NCI-H345 (cell line): ENCODE measurements at places on chromosomes 7 and 10.

GRCh38 chr10:108601851-108602250 lies 1321.5 kb downstream of the XPNPEP1 start:
- DNase-seq = no peak

DNA sequence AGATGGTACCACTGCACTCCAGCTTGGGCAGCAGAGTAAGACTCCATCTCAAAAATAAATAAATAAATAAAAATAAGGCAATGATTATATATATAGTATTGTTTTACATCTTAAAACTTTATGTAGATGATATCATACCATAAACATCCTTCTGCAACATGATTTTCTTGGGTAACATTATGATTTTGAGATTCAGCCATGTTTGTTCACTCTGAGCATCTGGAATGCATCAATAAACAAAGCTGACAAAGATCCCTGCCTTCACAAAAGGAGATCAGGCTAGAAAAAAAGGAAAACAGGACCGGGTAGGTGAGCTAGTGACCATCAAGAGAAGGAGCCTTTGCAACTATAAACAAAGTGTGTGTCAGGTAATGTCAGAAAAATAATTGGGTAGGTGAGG lies 31.9 kb upstream of the KAT6B start:
- DNase-seq = no peak

GRCh38 chr10:130631142-130632096 lies 495.2 kb downstream of the GLRX3 start:
- no peak for DNase-seq

- DNase-seq = peak; percentile 25
Measured at GRCh38 chr10:93916257-93917063, 22.7 kb downstream of the SLC35G1 start.

DNA sequence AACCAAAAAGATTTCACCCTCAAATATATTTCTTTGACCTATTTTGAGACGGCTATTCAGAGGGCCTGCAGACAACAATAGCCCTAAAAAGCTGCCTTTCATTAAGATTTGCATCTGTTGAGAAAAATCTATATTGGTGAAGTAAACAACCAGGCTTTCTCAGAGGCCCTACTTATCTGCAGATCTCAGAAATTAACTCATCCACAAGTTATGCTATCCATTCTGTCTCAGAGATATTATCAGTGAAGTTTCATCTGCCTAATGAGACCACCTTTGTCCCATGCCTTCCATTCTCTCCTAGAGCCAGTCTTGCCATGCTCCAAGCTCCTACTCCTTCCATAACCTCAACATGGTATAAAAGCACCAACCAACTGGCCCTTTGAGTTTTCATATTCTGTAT lies 130.3 kb downstream of the CACNA2D1 start:
- no peak for DNase-seq

DNA sequence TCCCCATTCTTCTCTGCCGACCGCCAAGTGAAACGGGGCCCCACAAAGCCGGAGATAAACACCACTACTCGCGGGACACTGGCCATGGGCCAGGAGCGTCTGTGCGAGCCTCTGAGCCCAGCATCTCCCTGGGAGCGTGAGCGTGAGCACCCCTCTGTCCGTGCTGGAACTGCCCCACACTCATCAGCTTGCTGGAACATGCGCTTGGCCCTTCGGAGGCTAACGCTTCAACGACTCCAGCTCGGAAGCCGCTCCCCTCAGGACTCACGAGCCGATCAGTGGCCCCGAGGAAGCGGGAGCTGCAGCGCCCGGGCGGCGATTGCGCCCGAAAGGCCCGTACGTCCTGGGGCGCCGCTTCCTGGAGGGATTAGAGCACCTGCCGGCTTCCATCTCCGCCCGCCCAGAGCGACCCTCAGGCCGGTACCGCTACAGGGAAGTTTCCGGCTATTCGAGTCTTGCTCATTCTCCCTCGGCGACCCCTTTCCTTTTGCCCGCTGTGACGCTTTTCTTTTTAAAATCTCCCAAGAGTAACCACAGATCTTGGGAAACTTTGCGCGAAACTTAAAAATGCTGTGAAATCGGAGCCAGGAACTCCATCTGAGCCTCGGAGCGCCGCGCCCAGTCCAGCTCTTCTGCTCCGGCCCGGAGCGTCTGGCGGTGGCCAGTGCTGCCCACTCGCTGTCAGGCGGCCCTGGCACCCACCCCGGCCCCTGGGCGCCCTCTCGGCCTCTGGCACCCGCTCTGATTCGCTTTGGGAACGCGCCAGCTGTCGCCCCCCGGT lies 1.0 kb downstream of the TLL2 start:
- DNase-seq = no peak

DNA sequence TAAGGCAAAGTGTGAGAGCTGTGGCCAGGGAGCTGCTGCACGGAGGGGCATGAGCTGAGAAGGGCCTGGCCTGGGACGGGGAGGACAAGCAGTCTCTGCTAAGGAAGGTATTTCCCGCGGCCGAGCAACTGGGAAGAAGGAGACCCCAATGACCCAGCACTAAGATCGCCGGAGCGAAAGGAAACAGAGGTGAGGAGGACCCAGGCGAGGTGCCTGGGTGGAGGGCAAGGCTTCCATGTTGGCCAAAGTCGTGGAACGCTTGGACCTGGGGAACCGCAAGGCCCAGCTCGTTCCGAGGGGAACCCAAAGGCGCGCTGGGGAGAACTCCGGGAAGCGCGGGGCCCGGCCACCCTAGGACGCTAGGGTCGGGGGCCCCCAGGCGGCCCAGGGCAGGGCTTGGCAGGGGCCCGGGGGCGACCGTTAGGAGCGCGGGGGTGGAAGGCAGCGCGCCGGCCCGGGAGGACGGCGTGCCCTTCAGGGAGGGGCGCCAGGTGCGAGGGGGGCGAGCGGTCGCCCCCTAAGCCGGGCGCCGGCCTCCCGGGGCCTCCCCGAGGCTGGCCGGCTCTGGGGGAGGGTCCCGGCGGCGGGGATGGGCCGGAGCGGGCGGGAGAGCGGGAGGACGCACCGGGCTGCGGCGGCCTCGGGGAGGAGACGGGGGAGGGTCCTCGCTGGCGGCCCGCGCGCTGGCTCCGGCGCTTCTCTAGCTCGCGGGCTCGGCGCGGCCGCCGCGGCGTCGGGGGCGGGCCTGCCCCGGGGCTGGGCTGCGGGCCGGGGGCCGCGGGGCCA lies 545 bp downstream of the GIGYF1 start:
- DNase-seq = no peak

DNA sequence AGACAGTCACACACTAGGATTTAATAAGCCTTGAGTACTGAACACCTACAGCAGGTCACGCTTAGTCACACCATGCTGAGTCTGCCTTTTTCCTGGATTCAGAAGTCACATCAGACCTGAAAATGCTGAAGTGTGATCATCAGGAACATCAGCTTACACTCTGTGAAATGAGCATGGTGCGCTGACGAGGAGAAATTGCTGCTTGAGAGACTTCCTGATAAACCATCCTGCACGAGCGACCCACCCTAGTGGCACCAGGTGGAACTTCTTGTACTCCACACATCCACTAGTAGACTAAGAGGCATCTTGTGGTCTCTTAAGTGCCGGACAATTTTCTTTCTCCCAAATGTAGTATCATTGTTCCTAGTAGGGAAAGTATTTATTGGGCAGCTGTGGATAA lies 51.8 kb upstream of the MRLN start:
- DNase-seq = no peak

DNA sequence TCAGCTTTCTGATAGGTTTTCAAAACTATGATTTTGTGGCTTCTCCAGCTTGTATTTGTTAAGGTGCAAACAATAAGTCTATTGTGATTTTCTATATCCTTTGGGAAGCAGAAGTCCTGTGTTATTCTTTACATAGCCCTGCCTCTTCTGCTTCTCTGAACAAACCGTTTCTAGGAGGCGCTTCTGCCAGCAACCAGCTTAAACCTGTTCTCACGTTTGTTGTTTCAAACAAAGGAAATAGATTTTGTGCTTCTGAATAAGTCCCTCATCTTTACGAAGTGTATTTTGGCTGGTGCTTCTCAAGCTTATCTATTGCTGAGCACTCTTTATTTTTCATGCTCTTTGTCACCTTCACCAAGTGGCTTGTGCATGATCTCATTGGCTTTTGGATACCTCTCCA lies 61.0 kb downstream of the VTI1A start:
- no peak for DNase-seq

DNA sequence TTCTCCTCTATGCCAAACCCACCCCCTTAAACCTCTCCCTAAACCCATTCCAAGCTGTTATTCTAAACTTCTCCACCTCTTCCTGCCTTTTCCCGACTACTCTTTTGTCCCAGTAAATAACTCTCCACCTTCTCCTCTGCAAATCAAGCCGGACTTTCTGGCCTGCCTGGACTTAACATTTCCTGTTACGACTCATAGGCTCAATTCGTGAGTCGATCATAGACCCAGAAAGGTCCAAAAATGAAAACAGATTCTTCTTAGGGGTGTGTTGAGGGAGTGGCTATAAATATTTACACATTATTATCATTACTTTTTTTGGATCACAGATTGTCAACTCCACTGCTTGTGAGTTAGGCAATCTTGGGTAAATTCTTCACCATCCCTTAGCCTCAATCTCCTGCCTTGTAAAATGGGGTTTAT lies 59.0 kb upstream of the HABP2 start:
- no peak for DNase-seq

DNA sequence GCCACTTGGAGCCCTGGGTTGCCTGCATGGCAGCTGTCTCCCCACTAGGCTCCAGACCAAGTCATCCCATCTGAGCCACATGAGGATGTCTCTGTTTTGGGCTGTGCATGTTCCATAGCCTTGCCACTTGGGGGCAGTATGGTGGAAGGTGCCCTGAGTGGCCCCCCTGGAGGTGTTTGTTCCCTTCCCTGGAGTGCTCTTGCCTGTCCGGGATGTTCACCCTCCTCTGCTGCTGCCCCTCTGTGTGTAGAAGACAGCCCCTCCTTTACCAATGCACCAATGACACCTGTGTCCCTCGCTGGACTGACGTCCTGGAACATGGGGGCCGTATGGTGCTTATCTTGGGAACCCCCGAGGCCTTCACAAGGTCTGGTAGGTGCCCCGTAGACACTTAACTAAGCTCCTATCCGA lies 100.2 kb downstream of the ACTR3B start:
- no peak for DNase-seq

DNA sequence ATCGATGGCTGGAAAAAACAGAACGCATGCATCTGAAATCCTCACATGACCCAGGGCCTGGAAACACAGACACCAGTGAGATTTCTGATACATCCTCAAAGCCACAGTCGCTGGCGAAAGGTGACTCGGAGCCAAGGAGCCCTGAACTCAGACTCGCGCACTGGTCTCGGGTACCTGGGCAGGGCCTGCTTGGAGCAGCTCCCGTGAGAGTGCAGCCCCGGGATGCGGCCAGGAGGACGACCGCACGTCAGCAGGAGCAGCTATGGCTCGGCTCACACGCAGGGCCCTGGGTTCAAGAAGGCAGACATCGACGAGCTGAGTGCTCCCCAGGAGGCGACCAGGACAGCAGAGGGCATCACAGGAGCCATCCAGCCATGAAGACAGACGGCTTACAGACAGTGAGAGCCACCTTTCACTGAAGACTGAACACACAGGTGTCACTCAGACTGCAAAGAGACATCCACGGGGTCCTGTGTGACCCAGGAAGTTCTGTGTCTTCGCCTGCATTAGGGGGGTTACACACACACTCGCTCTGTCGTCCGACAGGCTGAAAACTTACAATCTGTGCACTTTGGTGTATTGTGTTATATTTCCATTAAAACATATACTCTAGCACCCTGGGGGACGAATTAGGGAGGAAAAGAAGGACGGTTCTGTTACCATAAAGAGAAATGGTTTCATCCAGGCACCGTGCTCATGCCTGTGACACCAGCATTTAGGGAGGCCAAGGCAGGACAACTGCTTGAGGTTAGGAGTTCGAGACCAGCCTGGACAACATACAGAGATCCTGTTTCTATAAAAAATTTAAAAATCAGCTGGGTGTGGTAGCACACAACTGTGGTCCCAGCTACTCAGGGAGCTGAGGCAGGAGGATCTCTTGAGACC lies 227.7 kb downstream of the MAD1L1 start:
- no peak for DNase-seq

- peak; percentile 48 for DNase-seq
Measured at GRCh38 chr7:8284606-8285005, 22.6 kb upstream of the ICA1 start.

DNA sequence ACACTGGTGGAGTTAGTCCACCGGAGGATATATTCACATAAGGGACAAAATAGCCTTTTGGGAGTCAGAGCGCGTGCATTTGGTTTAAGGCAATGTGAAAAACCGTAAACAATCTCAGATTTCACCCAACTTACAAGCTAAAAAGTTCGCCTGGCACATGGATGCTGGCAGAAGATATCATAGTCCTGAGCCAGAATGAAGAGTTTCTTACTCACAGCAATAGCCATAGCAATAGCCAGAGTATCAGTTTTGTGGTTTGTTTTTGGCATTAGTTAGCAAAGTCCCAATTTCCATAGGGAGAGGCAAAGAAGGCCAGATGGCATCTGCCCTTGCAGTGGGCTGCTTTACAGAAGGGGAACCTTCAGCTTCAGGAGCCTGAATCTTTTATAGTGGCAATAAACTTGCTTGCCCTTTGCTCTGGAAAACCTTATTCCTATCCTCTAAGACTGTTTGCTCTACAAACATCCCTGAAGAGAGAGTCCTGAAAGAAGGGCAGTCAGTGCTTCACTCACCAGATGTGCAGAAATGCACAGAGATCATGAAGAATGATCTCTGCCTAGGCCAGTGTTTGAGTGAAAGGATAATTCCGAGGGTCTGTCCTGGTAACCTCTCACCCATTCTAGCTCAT lies 28.7 kb upstream of the RSBN1L start:
- DNase-seq = no peak

DNA sequence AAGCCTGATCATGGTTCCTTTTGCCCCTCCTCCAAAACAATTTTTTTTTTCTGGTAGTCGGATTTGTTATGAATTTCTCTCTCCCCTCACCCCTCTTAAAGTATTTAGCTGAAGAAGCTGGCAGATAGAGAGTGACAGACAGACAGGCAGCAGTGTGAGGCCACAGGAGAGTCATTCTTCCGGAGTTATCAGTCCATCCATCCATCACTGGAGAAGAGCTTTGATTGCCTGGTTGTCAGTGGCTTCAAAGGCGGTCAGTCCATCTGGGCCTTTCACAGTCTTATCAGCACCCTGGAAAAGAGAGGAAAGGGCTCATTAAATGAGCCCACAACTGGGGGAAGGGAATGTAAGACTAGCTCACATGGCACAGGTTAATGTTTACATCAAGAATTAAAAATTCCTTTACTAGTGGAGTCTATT lies 47.4 kb downstream of the MTPN start:
- DNase-seq = no peak

DNA sequence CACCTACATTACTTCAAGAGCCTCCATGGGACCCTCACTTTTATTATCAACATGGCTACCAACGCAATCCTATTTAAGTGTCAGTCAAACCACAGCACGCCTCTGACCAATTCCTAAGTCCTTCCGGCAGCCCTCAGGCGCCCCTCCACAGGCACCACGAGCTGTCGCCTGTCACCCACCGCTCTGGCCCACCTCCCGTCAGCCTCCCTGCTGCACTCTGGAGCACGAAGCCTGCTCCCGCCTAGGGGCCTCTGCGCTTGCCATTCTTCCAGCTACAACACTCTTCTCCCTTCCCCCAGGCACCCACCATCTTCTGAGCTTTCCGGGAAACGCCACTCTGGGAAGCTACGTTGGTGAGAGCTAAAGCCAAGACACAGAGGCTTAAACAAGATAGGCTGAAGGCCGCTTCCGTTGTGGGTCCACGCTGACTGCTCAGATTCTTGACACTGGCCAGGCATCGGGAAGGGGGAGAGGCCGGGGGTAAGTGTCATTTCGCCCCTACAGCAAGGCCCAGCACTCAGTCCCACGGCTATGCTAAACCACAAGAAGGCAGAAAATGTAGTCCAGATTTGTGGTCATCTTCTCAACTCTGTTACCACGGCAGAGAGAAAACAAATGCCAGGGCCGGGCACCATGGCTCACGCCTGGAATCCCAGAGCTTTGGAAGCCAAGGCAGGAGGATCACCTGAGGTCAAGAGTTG lies 56.7 kb downstream of the GNA12 start:
- no peak for DNase-seq
